NCI-H1436 (cell line): ENCODE measurements at places on chromosomes 6 and 20.

DNA sequence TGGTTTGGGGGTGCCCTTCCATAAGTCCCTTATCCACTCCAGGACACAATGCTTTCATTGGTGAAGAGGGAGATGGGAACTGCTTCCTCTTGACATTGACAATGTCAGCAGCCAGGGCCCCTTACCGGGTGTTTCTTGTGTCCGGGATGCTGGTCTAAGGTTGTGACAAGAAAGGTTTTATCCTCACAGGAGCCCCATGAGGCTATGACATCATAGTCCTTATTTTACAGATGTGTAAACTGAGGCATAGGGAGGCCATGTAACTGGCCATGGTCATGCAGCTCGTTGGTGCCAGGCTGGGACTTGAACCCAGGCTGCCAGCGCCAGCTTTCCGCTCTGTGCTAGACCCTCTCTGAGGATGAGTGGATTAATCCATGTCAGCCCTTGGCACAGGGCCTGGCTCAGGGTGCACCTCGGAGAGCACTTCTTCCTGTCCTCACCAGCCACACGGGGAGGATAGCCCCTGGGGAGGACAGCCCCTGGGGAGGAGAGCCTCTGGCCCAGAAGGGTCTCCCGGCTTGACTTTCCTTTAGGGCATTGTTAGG lies 157.3 kb downstream of the SYCP2 start:
- no peak for DNase-seq

DNA sequence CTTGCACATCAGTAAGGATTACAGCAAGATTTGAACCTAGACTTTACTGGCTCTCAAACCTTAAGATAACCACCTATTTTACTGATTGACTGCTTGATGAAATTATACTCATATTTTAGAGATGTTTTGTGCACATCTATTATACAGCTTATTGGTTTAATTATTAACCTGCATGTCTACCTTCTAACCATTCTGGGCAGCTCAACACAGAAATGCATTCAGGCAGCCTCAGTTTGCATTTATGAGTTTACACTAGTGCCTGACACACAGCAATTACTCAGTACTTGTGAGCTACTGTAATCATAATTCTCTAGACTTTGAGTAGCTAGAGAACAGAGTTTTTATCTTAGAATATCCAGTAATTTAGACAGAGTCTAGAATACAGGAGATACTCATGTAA lies 273.9 kb upstream of the THEMIS start:
- DNase-seq, result no peak

DNA sequence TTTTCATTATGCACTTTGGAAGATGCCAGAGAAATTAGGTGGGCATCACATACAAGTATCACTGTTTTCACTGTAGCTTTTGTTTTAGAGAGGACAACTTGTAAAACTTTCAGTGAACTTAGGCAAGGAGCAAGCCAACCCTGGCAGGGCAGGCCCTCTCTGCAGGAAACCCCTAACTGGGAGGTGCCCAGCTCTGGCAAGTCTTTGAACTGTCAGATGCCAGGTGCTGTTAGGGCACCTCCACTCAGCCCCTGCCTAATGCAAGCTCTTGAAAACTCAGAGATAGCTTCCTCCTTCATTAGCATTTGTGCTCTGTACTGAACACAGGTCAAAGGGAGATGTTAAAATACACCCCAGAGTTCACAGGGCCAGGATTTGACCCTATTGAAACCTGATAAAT lies 774.2 kb upstream of the FLRT3 start:
- DNase-seq, result no peak

DNA sequence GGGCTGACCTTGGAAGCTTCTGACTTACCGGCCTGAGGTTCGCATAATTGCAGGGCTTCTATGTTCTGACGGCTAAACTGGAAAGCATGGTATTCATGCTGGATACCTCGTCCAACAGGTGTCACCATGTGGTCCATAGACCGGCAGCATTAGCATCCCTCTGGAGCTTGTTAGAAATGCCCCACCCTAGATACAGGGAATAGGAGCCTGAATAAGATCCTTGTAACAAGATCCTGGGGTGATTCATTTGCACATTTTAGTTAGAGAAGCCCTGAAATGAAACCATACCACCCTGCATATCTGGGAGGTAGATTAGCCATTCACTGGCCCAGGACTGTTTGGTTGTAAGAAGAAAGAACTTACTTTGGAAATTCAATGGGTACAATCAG lies 77.7 kb downstream of the TMEM170B start:
- no peak for DNase-seq

- DNase-seq, result no peak
These were observed 120.4 kb upstream of the SLC2A12 start for GRCh38 chr6:134172706-134173365.

DNA sequence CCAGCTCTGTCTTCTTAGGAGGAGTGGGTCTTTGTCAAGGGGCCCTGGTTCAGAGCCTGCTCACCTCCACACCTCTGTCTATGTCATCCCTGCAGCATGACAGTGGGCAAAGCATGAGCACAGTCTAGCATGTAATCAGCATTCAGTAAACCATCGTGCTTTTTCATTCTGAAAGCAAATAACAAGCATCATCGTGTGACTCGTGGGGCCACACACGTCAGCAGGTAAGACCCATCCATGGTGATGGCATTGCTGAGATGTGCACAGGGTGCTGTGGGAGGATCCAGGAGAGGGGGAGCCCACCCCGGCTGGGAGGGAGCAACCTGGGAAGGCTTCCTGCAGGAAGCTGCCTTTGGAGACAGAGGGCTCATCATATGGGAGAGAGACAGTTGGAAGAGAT lies 106.7 kb downstream of the TMEM242 start:
- no peak for DNase-seq

- no peak for DNase-seq
These were observed 9.2 kb downstream of the PEDS1 start for GRCh38 chr20:50144362-50144761.

DNA sequence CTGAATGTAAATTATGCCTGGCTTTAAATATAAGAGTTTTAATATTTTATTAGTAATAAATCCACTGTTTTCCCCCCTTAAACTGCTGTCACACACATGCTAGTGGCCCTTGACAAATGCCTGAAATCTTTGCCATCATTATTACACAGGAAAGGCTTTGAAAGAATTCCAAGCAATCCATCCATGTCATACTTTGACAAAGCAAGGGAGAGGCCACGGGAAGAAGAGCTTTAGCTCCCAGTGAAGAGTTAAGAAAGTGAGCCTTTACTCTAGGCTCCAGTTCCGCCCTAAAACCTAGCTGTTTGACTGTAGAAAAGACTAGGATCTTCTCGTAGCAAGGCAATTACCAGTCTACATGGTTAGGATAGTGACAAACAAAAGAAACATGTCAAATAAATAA lies 147.9 kb downstream of the GMDS start:
- no peak for DNase-seq

- no peak for DNase-seq
These were observed 73.3 kb downstream of the TFAP2A start for GRCh38 chr6:10341605-10342004.

DNA sequence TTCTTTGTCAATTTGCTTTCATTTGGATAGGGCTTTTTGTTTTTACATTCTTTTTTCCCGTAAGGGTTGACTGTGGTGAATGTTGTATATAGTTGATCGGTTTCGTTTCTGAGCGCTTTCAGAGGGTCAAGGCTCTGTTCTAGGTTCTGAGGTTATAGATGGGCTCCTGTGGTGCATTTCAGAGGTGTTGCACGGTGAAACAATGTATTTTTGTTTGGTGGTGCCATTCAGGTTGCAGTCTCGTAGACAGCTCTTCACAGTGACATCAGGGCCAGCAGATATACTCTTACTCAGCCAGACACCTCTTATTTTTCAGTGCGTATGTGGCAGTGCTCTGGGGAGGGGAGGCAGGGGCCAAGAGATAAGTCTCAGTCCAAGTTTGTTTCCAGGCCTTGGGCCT lies 72.1 kb downstream of the SNAP91 start:
- no peak for DNase-seq

GRCh38 chr20:58596244-58596643 lies 54.8 kb upstream of the STX16 start:
- DNase-seq, result no peak
